ENCODE measurements at places on chromosomes 4 and X. TPM values are rescaled to one million over a fixed set of nuclear protein-coding genes. Genes with fewer than 3 reads are reported as not detected.

The SERPINA7 gene
- total RNA-seq, result not detected

The TMEM184C gene
- total RNA-seq, result 36.4 TPM

The SLC26A1 gene
- 0.85 TPM for total RNA-seq

- H3K27me3 ChIP-seq, result no peaks in the 10 kb centered on the region
- no peak for DNase-seq
Measured at GRCh38 chr4:127400731-127401346, 231.9 kb upstream of the INTU start.

The XG gene
- 0.16 TPM for total RNA-seq
